AG09319 (cell line): ENCODE measurements at places on chromosomes 12 and 14.

GRCh38 chr12:127970491-127970890 is 296.5 kb upstream of the TMEM132C start:
- DNase-seq, result no peak

DNA sequence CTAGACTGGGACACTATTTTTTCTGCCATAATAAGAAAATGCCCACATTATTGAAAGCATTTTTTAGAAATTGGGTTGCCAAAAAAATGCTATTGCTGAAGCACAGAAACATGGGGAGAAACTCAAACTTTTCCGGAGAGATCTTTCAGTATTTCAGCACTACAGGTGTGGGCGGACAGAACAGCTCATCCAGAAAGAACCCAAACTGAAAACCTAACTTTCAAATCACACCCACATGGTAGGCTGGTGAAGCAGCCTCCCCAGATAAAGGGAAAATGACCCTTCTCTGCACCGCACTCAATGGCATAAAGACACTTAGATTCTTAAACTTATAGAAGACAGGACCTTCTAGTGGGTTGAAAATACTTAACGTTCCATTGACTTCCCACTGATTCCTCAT is 62.3 kb upstream of the TMPO start:
- no peak for DNase-seq

DNA sequence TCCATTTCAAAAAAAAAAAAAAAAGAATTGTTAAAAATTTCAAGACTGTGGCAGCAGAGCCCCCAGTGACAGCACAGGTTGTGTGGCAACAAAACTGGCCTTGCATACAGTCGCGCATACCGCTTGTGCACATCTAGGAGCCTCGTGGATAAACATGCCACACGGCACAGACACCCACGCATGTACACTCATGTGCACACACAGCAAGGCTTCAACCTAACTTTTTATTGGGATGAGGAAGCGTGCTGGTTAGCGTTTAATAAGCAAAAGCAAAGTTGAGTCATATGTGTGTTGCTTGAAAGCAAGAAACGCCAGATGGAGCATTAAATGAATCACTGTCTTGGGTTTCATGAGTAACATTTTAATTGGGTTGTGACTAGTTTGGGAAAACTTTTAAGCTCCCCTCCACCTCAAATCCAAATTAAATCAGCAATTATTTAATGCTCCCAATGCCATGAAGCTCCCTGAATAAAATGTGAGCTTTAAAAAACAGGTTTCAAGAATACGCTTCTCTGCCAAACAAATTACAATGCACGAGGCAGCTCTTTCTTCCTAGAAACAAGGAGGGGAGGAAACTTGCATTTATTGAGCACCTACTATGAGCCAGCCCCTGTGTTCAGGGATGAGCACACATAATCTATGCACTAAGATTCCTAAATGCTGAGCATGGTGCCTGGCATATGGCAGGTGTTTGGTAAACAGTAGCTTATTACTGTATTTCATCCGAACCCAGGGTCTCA is 35.7 kb upstream of the EML1 start:
- peak; percentile 79 for DNase-seq

- no peak for DNase-seq
Measured at GRCh38 chr14:39181026-39181692, 6.1 kb downstream of the PNN start.

DNA sequence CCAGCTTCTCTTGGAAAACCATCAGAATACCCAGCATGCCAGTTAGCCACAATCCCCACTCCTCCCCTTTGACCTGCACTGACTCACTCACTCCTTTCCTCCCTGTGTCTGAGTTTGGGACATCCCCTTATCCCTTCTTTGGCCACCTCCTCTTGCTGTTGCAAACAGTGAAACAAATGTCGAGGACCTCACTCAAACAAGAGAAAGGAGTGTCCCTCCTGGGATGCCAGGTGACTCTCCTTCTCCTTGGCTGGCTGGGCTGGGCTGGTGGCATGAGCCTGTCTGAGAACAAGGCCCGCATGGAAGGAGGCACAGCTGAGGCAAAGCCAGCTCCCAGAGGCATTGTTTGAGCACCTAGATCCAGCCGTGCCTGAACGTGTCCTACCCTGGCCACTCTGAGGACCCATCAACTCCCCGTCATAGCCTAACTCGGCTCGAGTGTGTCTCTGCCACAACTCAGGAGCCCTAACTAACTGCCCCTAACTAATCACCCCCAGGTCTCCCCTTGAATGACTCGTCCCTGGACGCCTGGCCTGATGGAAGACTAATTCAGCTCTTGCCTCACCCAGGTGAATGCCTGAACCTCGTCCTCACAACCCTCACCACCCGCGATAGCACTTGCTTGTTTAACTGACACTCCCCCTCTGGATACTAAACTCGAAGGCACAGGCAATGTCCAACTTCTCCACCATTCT is 43.0 kb downstream of the NCOR2 start:
- DNase-seq, result peak; percentile 73

GRCh38 chr12:62738105-62738504 is 196.8 kb downstream of the PPM1H start:
- DNase-seq, result no peak

GRCh38 chr14:31895646-31896045 is 181.5 kb upstream of the ARHGAP5 start:
- no peak for DNase-seq

DNA sequence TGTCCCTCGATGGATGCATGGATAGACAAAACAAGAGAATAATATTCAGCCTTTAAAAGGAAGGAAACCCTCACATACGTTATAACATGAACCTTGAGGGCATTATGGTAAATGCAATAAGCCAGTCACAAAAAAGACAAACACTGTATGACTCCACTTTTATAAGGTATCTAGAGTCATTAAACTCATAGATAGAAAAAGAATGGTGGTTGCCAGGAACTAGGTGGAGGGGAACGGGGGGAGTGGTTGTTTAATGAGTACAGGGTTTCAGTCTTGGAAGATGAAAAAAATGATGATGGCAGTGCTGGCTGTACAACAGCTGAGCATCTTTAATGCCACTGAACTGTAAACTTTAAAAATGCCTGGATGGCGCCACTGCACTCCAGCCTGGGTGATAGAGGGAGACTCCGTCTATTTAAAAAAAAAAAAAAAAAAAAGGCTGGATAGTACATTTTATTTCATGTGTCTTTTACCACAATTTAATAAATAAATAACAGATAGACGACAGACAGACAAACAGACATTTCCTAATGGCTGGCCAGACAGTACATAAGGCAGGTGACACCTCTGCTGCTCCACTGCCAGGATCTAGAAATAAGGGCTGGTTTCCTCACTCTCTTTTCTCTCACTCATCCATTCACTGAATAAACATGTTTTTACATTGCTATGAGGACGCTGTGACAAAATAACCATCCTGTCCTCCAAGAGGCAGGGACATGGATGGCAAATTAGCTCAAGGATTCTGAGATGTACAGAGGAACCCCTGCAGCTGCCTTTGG is 118.8 kb downstream of the FOXN3 start:
- no peak for DNase-seq

- no peak for DNase-seq
Measured at GRCh38 chr14:100115726-100116125, 43.7 kb downstream of the DEGS2 start.

- no peak for DNase-seq
Measured at GRCh38 chr12:91413581-91414546, 231.2 kb upstream of the DCN start.

GRCh38 chr12:93178154-93178878 is 199.4 kb upstream of the NUDT4 start:
- DNase-seq, result no peak

GRCh38 chr12:132396657-132397056 is 67.3 kb upstream of the GALNT9 start:
- no peak for DNase-seq

- no peak for DNase-seq
Measured at GRCh38 chr14:76936483-76936882, 92.0 kb downstream of the IRF2BPL start.

DNA sequence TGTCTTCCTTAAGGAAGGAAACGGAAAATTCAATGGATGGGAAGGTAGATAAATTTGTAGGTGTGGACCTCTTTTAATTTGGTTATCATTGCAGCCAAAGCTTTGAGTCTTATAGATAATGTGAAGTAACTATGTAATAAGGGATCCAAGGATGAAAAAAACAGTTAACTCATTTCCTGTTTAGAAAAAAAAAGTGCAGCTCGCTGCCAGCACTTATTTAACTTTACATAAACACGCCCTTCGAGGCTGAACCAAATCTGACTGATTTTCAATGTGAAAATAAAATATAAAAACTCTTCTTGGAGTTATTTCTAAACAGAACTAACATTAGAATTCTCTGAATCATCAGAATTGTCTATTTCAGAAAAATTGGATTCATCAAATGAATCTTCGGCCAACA is 7.0 kb downstream of the NUBPL start:
- no peak for DNase-seq

- DNase-seq, result no peak
Measured at GRCh38 chr14:54489731-54490444, 1.1 kb upstream of the GMFB start.

DNA sequence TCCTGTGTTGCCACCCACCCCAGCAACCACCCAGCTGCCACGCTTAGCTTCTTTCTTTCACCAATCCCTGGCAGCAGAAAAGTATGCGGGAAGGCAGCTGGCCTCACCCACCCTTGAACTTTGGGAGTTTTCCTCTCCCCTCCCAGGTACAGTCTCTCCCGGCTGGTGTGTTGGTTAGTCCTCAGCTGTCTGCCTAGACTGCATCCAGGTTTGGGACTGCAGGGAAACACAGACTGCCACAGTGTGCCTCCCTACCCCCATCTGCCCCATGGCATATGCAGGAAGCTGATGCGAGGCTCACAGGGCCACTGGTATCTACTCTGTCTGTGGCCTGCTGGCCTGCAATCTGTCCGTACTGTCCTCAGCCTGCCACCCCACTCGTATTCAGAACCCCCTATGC is 2.1 kb downstream of the CD9 start:
- DNase-seq, result no peak

DNA sequence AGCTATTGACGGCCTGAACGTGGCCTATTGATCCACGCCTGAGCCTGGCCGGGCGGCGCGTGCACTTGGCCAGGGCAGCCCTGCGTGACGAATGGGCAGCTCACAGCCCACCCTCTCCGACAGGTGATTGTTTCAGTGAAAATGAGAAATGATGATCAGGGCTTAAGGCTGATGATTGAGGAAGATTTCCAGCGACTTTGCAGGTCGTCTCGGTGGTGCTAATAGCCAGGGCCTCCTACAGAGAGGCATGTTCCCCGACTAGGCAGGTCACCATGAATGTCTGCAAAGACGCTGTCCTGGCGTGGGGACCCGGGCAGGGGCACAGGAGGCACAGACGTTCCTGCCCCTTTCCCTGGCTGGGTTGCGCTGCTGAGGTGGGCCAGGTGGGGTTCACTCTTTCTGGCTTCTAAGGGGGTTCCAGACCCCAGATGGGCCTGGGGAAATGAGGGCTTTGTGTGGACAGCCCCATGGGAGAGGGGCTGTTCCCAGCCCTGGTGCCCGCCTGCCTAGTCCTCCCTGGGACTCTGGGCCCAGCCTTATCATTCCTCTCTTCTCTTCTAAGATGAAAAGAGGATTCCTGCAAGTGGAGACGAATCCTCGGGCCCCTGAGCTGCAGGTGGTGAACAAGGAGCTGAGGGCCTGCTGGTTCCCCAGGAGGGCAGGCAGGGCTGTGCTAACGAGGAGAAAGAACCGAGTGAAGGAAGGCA is 157.4 kb downstream of the KIF26A start:
- DNase-seq, result no peak

DNA sequence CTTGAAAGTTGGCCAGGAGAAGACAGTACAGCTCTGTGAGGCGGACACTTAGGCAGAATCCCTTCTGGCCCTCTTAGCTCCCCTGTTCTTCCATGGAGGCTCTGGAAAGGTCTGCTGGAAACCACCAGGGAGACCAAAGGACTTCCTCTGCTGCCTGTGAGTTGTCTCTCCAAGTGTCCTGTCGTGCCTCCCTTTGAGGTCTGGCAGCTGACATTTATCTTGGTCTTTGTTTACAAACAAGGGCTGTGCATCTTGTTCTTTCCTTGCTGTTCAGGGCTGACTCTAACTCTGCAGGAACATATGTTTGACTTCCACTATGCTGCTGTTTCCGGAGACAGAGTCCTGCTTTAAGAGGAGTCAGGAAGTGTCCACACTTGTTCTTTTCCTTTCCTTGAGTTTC is 159.9 kb upstream of the FRMD6 start:
- DNase-seq, result no peak

- DNase-seq, result no peak
Measured at GRCh38 chr12:72829838-72830237, 557.7 kb downstream of the TRHDE start.

DNA sequence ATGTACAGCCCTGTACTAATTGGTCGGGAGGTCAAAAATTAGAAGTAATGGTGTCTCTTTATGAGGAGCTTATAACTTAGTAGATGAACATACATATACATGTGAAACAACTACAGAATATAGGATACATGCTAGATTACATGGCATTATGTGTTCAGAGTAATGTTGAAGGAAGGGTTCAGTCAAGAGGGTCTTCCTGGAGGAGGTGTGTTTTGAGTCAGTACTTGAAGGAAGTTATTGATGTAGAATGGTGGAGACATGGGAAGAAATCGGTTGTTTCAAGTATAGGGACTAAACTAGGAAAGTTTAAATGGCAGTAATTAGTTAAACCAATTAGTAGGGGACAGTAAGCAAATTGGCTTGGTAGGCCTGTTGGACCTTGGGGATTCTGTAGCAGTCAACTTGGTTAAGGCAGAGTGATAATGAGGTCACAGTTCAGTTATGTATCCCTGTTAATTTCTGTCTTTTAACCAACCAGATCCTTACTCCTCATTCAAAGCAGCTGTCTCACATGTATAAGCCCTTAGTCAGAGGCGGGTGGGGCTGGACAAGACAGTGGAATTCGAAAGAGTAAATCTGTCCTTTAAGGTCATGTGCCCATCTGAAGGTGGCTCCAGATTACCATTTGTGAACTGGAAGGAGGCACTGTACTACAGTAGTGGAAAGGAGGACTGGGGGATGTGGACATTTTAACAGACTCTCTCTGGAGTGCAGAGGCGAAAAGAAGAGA is 3.5 kb upstream of the ANKRD52 start:
- no peak for DNase-seq

DNA sequence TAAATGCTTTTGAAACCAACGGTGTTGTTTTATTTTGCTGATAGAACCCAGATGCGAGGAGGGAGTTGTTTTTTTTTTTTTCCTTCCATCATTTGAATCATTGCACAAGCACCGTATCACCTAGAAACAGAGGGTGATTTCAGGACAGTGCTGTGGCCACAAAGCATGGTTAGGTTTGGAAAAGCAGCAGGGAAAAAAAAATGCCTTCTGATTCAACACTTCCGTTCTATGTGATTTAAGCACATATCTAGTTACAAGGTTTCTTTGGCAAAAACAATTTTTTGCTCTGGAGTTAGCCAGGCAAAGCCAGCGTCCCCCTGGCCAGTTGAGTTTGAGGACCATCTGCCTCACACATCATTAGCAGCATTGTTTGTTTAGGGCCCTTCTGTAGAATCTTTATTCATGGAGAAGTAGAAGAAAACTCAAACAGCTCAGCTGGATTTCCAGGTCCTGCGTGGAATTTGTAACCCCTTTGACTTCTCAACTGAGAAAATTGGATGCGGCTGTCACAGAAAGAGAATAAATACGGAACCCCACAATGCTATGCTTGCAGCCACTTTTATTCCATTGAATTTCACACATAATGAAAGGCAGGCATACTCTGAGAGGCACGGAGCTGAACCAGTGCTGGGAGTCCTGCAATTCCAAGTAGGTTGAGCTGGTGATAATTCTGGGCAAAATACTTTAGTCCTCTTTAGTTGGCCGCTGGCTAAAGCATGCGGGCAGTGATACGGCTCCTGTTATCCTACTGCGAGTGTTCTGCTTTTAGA is 17.0 kb upstream of the WNT5B start:
- DNase-seq, result peak; percentile 86

- DNase-seq, result no peak
Measured at GRCh38 chr12:27396216-27396815, 50.2 kb upstream of the SMCO2 start.
